ENCODE measurements at places on chromosomes 6 and 20. TPM values are rescaled to one million over a fixed set of nuclear protein-coding genes. Genes with fewer than 3 reads are reported as not detected.
A peak's percentile ranks its signal among the peaks of the same experiment; 100 is the strongest.

- DNase-seq, result no peak
These were observed 3.6 kb downstream of the GHRH start for GRCh38 chr20:37257988-37258387.

DNA sequence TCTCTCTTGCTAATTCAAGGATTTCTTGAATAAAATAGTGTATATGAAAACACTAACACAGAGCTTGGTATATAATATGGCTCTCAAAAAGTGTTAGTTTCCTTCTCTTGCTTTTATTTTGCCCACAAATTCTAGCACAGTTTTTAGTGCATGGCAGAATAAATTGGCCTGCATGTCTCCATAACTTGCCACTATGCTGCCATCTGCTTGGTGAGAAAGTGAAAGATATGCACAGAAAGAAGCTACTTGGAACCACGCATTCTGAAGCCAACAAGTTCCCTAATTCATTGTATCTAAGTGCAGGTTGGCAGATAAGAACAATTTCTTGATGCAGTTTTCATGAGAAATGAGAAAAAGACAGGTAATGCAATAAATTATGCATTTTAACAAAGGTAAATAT is 101.2 kb downstream of the EPHA7 start:
- DNase-seq, result no peak

- DNase-seq, result no peak
These were observed 248.5 kb downstream of the BTBD3 start for GRCh38 chr20:12166053-12166717.

DNA sequence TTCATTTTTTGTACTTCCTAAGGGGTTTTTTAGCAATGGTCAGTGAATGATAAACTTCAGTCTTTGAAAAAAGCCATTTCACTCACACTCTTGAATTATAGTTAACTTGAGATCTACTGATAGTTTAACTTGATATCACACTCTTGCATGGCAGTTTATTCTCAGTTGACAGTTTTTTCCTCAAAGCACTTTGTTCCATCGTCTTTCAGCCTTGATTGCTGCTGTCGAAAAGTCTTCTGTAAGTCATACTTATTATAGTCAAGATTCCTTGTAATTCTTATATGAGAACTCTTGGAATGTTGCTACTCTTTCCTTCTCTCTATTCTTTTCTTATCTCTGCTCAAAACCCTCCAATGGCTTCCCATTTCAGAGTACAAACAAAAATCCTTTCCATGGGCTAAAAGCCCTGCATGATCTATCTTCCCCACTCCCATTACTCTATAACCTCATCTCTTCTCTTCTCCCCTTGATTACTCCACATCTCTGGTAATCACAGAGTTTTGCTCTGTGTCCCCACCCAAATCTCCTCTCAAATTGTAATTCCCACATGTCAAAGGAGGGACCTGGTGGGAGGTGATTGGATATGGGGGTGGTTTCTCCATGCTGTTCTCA is 31.2 kb downstream of the ZHX3 start:
- DNase-seq, result no peak

DNA sequence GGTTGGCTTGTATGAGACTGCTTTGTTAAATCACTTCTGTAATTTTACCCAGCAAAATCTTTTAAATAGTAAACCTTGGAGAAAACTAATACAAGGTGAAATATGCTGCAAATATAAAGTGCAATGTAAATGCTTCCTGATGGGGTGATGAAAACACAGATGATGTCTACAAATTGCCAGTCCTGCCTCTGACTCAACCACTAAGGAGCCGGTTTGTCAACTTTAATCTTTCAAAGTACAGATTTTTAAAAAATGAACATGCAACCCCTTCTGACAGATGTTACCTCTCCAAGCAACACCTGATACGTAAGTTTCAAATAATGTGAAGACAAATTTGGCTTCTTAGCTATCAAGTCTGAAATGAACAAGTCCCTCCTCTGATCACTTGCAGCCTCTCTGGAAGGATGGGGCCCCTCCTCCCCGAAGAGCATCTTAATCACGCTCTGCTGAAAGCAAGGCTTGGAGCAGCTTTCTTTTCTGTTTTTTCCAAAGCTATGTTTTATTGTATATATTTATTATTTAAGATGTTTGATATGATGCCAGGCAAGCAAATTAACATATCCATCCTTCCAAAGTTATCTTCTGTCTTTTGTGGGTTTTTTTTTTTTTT is 196.0 kb downstream of the MYLK4 start:
- DNase-seq, result no peak

DNA sequence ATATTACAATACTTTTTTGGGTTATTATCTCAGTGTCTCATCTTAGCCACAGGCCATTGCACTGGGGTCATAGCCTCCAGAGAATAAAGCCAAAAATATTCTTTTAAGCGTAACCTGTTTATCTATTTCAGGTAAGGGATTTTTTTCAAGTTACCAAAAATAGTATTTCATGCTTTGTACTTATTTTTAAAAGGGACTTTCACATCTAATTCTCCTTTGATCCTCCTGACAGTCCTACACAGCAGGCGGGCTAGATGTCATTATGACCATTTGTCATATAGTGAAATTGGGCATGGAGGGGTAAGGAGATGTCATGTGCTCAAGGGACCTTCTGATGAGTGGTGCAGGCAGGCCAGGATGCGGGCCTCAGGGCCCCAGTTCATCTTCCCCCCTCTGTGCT is 68.9 kb downstream of the TBC1D7 start:
- DNase-seq, result no peak

GRCh38 chr6:7974565-7974937 is 64.0 kb upstream of the TXNDC5 start:
- no peak for DNase-seq

- peak; percentile 19 for DNase-seq
These were observed 437.6 kb downstream of the MAFB start for GRCh38 chr20:40251284-40251932.

GRCh38 chr6:37801605-37801940 is 18.0 kb upstream of the ZFAND3 start:
- no peak for DNase-seq

DNA sequence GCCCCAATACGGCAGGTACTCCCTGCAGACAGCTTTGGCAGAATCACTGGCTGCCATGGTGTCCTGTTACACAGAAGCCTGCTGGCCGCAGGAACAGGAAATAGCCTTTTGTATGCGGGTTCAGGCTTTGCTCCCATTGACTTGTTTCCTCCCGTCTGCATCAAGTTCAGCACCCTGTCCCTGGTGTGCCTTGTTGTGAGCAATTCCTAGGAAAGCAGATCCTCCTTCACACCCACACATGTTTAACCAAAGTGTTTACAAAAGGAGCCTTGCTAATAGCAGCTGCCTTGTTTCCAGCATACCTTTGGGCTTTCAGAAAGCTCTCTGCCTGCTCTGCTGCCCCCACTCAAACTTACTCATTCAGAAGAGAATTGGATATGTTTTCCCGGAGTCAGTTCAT is 127.2 kb upstream of the SUPT3H start:
- DNase-seq, result no peak

Gene TRIM10
- 6.3 TPM for total RNA-seq

Gene KCNQ2
- 0.21 TPM for total RNA-seq

Gene GPX5
- total RNA-seq, result not detected

Gene CST9L
- not detected for total RNA-seq

Gene XKR7
- 0.11 TPM for total RNA-seq

Gene TGM2
- 26.9 TPM for total RNA-seq

Gene PPT2
- 19.9 TPM for total RNA-seq

Gene TMEM217
- total RNA-seq, result 4.0 TPM

Data from left colon (tissue), 2 donors.